Right hindlimb (tissue), 1 donor: ENCODE measurements at places on chromosomes 16 and 17.
A peak's percentile ranks its signal among the peaks of the same experiment; 100 is the strongest.

- DNase-seq: no peak
Observed at GRCh38 chr16:19688396-19689024, 29.5 kb downstream of the KNOP1 start.

DNA sequence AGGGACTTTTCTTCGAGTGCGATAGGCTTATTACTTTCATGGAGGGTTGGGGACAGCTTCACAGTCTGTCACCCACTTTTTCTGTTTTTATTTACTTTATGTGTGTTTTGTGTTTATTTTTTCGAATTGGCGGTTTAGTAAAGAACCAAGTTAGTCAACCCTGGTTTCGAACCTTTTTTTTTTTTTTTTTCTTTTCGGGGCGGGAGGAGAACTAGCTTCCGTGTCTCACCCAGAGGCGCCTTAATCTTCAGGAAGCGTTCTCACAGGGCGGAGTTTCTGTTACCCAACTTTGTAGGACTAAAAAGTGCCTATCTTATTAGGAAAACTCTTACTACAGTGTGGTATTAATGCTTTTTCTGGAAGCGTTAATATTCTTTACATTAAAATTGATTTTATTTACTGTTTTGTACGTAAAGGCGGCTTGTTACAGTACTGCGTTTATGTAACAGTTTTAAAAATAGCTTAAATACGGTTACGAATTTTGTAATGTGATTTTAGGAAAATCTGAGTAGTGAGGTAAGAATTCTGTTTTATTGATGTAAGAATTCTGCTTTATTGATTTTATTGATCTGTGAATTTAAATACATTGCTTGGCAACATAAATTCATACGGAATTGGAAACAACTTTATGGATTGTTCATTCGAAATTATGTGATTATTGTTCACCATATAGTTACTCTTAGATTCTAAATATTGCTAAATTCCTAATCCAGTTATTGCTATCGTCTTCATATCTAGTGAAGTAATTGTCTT is 885 bp downstream of the ZNF207 start:
- peak; percentile 37 for DNase-seq

DNA sequence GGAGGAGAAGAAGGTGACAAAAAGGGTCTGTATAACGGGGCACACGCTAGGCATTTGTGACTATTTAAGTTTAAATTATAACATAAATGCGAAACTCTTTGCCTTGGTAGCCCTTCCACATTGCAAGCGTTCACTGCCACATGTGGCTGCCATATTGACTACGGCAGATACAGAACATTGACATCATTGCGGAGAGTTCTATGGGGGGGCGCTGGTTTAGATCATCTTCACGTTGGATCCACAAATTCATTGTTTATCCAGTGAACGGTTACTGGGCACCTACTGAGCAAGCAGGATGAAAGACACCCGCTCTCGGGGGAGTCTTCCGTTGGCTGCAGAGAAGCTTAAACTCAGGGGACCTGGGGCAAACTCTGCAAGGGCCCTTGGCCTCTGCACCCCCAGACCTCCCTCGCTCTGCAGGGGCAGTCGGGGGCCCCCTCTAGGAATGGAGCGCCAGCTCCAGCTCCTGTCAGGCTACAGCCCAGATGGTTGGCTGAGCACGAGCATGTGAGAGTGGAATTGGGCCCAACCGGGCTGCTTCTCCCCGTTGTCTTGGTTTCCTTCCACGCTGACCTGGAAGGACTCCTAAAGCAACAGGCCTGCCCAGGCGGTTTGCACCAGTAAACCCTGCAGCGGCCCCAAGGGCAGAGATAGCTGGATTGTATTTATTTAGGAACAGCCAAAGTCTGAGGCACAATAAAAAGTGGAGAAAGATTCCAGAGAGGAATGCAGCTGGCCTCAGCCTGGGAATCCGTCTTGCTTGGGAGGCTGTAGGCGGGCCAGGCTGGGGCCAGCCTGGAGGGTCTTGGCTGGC is 172.2 kb downstream of the SEC14L1 start:
- peak; percentile 93 for DNase-seq

GRCh38 chr16:56423584-56424403 is 1.6 kb downstream of the AMFR start:
- no peak for DNase-seq

- no peak for DNase-seq
Observed at GRCh38 chr17:2394775-2395201, 6.1 kb downstream of the MNT start.

DNA sequence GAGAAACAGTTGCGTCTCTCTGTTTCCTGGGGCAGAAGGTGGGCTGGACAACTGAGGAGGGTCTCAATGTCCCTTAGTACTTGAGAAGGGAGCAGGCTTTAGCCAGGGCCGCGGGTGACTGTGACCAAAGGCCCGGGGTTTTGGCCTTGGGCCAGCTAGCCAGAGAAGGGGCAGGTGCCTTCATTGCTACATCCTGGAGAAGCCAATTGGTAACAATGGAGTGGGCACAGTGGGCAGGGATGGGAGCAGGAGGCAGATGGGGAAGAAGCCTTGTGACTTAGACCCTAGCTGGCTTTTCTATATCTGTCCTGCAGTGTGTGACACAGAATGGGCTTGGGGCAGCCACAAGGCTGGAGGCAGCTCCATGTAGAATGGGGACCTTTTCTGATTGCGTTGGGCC is 46.0 kb downstream of the CLEC16A start:
- DNase-seq: no peak

- no peak for DNase-seq
Observed at GRCh38 chr17:47192554-47192953, 3.5 kb upstream of the CDC27 start.

GRCh38 chr17:33039874-33040273 is 48.2 kb downstream of the SPACA3 start:
- no peak for DNase-seq

DNA sequence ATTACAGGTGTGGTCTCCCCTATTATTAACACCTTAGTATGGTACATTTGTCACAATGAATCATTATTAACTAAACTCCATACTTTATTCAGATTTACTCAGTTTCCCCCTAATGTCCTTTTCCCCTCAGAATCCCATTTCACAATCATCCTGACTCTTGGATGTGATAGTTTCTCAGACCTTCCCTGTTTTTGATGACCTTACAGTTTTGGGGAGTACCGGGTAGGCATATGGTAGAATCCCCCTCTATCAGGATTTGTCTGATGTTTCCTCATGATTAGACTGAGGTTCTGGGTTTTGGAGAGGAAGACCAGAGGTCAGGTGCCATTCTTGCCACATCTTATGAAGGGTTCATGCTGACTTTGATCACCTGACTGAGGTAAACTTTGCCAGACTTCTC is 6.0 kb upstream of the ASB16 start:
- no peak for DNase-seq

DNA sequence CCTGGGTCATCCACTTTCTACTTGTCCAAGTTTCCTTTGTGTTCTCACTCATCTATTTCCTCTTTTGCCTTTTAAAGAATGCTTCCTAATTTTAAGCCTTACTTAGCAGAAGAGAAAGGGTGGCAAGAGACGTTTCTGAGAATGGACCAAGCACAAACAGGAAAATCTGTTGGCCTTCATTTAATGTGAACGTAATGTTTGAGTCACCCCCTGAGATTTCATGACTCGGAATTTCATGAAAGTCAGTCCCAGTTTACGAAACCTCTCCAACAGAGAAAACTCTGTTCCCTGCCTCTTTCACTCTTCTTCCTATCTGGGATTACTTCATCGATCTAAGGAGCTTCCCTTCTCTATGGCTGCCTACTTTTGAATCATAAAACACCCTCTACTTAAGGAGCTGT is at the start of gene CD300E:
TSS of gene CD300E (minus strand) at position 46 of the 401 bp plus-strand sequence. CDS start 117 bp downstream, outside the sequence.
- DNase-seq: no peak

- peak; percentile 50 for DNase-seq
Observed at GRCh38 chr17:64306850-64307463, 43.9 kb upstream of the TEX2 start.

GRCh38 chr17:65071861-65072260 is 15.3 kb upstream of the GNA13 start:
- no peak for DNase-seq

DNA sequence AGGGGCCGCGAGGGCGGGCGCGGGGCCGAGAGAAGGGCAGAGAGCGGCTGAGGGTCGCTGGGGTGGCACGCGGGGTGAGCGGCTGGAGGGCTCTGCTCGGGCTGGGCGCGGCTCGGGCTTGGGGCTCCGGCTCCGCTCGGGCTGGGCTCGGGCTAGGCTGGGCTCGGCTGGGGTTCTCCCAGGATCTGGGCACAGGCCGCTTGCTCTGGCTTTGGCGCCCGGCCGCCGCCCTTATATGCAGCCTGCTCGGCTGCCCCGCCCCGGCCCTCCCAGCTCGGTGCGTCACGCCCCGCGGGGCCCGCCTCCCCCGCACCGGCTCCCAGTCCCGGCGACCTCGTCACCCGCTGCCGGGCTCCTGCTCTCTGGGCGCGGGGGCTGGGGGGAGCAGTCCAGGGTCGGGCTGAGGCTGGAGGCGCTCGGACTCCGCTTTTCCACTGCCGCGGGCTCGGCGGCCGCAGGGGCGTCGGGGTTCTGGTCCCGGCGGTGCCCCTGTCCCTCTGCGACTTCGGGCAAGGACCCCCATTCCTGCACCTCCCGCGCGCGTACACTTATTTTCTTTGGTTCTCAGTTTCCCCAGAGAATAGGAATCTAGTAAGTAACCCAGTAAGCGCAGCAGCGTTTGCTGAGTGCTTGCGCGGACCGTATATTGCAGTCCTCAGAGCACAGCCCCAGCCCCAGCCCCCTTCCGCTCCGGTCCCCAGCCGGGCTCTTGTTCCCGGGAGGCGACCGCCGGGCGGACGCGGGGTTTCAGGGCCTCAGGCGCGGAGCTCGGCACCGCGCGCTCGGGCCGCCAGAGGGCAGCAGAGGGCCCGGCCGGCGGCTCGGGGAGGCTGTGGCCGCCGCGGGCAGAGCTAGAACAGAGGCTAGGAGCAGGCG is at the start of gene RASD1:
TSS of gene RASD1 (minus strand) at position 207 of the 876 bp plus-strand sequence. CDS start 214 bp downstream, outside the sequence.
- peak; percentile 91 for DNase-seq

GRCh38 chr17:21474815-21475214 is 98.7 kb downstream of the KCNJ12 start:
- no peak for DNase-seq

- no peak for DNase-seq
Observed at GRCh38 chr17:21149621-21150020, 22.9 kb downstream of the DHRS7B start.

- peak; percentile 39 for DNase-seq
Observed at GRCh38 chr16:58500430-58501241, 693 bp downstream of the NDRG4 start.

DNA sequence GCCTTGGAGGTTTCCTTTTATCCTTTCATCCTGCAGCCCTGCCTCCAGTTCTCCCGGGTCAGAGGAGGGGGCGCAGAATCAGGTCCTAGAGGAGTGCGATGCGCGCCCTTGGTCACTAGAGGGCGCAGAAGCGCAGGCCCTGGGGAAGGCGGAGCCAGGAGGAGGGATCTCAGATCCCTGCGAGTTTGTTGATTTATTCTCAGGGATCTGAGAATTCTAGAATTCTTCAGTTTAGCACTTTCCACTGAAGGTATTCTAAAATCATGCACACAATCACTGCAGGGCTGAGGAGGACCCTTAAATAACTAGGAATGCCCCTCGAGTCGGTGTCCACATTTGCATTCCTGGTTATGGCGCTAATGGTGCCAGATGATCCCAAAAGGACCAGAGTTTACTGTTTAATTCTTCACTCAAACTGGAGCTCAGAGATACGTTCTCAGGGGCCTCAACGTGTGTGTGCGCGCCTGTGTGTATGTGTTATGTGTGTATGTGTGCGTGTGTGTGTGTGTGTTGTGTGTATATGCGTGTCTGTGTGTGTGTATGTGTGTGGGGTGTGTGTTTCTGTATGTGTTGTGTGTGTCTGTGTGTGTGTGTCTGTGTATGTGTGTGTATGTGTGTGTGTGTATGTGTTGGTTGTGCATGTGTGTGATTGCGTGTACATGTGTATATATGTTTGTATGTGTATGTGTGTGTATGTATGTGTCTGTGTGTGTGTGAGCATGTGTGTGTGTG is 6.9 kb upstream of the ELAC2 start:
- peak; percentile 70 for DNase-seq

DNA sequence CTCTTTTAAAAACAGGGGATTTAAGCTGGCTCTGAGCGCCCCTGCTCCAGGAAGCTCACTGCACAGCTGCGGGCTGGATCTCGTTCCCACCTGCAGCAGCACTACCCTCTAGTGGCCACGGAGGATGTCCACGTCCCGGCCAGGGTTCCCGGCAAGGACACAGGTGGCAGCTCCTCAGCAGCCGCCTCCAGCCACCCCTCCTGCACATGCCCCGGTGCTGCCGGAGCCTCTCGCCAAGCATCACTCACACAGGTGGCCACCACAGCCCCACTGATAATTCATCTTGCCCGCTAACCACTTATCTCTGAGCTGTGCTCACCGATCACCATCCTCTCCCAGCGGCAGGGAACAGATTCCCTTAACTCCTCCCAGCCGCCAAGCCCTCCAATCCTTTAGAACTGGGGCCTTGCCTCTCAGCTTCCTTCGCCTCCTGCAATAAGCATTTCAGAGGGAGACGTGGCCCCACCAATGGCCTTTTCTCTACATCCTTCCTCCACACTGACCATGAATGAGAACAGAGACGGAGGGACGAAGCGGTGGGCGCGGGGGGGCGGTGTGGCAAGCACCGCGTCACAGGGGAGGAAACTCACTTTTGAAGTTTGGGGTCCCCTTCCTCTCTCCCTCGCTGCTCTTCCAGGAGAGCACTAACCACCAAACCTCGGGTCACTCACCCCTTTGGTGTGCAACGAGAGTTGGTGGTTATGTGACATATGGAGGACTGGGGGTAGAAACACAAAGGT is 222.1 kb downstream of the RBFOX3 start:
- peak; percentile 74 for DNase-seq

DNA sequence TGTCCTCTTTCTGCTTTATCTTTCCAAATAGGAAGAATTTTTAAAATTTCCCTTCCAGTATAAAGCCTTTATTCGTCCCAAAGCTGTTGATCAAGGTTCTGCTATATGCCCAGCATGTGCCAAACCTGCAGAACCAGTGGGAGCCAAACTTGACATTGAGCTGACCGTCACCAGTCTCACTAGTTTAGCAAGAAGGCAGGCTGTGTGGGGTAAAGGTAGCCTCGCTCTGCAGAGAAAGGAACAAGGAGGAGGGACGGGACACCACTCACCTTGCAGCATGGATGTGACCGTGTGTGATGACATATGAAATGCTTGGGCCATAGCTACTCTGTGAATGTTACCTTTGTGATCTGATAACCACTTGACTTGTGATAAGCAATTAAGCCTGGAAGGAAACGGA is 392.2 kb downstream of the CPPED1 start:
- DNase-seq: no peak

DNA sequence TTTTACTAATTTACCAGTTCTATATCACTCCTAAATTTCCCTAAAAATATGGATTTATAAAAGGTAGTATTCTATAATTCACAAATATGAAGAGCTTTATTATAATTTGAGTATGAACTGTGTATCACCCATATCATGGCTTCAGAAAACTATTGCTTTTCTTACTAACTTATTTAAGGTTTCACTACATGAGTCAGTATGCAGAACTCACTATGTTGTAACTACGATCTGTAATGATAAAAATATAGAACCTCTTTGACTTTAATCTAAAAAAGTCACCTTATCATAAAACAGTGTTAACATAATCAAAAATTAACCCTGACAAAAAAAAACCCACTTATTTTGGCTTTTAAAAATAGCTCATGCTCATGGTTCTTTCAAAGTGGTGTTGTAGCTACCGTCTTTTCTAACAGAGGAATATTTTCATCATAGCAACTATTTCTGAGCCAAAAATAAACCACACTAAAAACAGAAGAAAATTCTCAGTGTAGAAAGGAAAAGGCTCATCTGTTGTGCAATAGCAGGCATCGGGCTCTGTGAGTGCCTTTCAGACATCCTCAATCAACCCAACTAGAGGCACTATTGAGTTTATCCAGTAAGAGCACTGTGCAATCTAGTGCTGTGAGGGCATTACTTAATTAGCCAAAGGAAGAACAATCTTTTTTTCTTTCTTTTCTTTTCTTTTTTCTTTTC is 42.1 kb downstream of the ITGAM start:
- no peak for DNase-seq
